A673 (cell line): ENCODE measurements at places on chromosomes 1 and 21. TPM values are rescaled to one million over a fixed set of nuclear protein-coding genes. Genes with fewer than 3 reads are reported as not detected.
A peak's percentile ranks its signal among the peaks of the same experiment; 100 is the strongest.

DNA sequence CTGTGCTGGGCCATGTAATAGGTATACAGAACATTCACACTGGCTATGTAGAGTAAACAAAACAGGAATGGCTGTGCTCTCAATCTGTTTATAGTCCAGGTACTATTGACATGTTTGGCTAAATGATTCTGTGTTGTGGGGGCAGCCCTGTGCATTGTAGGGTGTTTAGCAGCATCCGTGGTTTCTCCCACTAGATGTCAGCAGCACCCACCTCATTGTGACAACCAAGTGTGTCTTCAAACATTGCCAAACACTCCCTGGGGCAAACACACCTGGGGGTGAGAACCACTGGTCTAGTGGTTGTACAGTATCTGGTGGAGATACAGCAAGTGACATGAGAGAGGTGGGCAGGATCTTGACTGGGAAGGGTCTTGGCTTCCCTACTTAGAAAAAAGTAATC, 80.4 kb upstream of the SPATA6 start:
- peak; percentile 24 for DNase-seq
- H3K4me3 ChIP-seq: no peak overlapping the region
- H3K27me3 ChIP-seq: no peaks in the 10 kb centered on the region
- no peaks in the 10 kb centered on the region for H3K36me3 ChIP-seq

Gene ARMH1
- total RNA-seq: 0.26 and 0.87 TPM in 2 replicates

Gene FAM177B
- total RNA-seq: not detected in 2 replicates

- H3K4me1 ChIP-seq: peaks cover 38% of the 10 kb centered on the region
- H3K27me3 ChIP-seq: no peaks in the 10 kb centered on the region
- H3K27ac ChIP-seq: no peak overlapping the region
- H3K36me3 ChIP-seq: no peaks in the 10 kb centered on the region
- no peak overlapping the region for H3K4me3 ChIP-seq
- DNase-seq: no peak
Observed at GRCh38 chr1:9841460-9841859, 17.7 kb upstream of the CLSTN1 start.

DNA sequence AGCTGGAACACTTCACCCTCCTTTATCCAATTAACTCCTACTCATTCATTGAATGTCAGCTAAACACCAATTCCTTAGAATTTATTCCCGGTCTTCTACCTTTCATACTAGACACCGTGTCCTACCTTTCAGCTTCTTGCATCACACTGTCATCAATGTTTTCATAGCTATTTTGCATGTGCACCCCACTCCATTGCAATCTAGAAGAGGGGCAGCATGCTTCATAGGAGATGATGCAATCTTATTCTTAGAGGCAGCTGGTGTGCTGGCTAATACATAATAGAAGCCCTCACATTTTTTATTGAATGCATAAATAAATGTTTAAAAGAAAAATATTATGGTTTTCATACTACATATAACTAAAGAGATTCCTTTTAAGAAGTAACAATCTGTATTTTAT, 123.6 kb downstream of the DSCAM start:
- no peaks in the 10 kb centered on the region for H3K36me3 ChIP-seq
- no peak overlapping the region for H3K27ac ChIP-seq
- no peak overlapping the region for H3K4me3 ChIP-seq
- no peaks in the 10 kb centered on the region for H3K4me1 ChIP-seq

DNA sequence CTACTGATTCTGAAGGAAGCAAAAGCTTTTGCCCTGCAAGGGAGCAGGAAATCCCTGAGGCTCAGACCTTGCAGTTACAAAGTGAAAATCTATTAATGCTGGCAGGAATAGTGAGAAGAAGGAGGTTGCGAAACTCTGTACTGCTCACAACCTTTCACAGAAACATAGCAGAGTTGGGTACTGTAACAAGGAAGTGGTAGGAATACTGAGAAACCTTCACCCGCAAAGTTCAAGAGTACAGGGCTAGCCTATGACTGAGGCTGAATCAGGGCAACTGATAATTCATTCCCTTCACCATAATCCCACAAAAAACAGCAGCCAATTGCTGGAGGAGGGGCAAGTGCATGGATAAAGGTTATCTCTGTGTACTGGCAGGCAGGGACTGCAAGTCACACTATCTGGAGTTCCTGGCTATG, 23.9 kb upstream of the KCTD3 start:
- no peaks in the 10 kb centered on the region for H3K36me3 ChIP-seq
- H3K27ac ChIP-seq: no peak overlapping the region
- H3K27me3 ChIP-seq: peaks cover 22% of the 10 kb centered on the region
- no peaks in the 10 kb centered on the region for H3K4me1 ChIP-seq

DNA sequence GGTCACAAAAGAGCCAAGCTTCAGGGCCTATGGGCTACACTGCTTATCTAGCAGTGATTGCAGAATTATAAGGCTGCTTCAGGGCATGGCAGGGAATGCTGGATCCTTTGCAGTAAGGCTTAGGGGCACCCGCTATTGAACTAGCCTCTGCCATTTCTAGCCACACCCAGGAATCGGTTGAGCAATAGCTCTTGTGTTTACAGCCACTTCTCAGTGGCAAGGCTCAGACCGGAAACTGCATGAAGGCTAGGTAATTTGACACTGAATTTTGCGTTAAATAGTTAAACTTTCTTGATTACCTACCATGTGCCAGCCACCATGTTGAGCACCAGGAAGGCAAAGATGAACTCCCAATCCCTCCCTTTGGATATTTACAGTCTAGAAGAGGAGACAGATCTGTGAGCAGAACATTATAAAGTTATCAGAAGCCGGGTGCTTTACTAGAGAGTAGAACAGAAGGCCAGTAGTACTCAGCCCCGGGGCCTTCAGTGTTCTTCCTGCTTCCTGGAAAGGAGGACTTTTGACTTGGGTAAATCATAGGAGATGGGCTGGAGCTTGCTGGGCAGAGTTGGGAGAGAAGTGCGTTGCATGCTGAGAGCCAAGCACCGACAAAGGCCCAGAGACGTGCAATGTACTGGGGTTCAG, 98.6 kb upstream of the LPGAT1 start:
- H3K27me3 ChIP-seq: no peaks in the 10 kb centered on the region
- DNase-seq: peak; percentile 83
- H3K27ac ChIP-seq: no peak overlapping the region
- H3K4me3 ChIP-seq: no peak overlapping the region

DNA sequence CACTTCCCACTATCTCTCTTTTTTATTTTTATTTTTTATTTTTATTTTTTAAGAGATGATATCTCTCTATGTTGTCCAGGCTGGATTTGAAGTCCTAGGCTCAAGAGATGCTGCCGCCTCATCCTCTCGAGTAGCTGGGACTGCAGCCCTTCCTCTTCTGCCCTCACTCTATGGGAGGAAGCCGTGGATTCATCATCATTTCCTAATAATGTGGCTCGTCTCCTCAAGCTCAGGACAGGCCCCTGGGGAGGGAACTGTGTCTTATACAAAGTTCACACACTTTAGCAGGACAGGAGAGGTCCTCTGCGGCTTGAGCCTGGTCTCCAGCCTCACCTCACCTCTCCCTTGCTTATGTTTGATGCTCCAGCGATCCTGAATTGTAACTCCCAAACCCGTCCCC, 16.5 kb upstream of the IFFO2 start:
- no peaks in the 10 kb centered on the region for H3K36me3 ChIP-seq
- no peak for DNase-seq
- no peak overlapping the region for H3K27ac ChIP-seq
- no peaks in the 10 kb centered on the region for H3K27me3 ChIP-seq

- H3K27me3 ChIP-seq: no peaks in the 10 kb centered on the region
- no peaks in the 10 kb centered on the region for H3K4me1 ChIP-seq
- H3K4me3 ChIP-seq: no peak overlapping the region
- DNase-seq: no peak
Observed at GRCh38 chr1:96944432-96945092, 223.0 kb downstream of the PTBP2 start.

DNA sequence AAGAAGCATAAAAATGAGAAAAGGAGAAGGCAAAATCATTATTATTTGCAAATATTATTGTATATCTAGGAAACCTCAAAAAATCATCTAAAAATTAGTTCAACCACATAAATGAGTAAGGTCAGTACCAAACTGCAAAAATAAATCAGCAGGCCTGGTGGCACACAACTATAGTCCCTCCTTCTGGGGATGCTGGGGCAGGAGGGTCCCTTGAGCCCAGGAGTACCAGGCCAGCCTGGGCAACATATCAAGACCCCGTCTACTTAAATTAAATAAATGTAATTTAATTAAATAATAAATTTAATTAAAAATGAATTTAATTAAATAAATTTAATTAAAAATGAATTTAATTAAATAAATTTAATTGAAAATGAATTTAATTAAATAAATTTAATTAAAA, 40.3 kb upstream of the TRIM67 start:
- no peaks in the 10 kb centered on the region for H3K4me1 ChIP-seq
- H3K4me3 ChIP-seq: no peak overlapping the region
- peak; percentile 11 for DNase-seq
- H3K27me3 ChIP-seq: no peaks in the 10 kb centered on the region
- H3K36me3 ChIP-seq: no peaks in the 10 kb centered on the region
- H3K27ac ChIP-seq: no peak overlapping the region

Gene HSPB7
- not detected in 2 replicates for total RNA-seq

GRCh38 chr1:54476530-54477109, 70.4 kb upstream of the SSBP3 start:
- DNase-seq: no peak
- no peak overlapping the region for H3K4me3 ChIP-seq

- no peak overlapping the region for H3K27ac ChIP-seq
- no peak for DNase-seq
- no peaks in the 10 kb centered on the region for H3K36me3 ChIP-seq
- no peaks in the 10 kb centered on the region for H3K27me3 ChIP-seq
- H3K4me3 ChIP-seq: no peak overlapping the region
Observed at GRCh38 chr1:154838988-154839387, 31.1 kb downstream of the KCNN3 start.

- H3K4me3 ChIP-seq: no peak overlapping the region
- no peak for DNase-seq
- no peaks in the 10 kb centered on the region for H3K27me3 ChIP-seq
- no peak overlapping the region for H3K27ac ChIP-seq
- no peaks in the 10 kb centered on the region for H3K36me3 ChIP-seq
Observed at GRCh38 chr1:103109311-103109920, 1.1 kb upstream of the COL11A1 start.

GRCh38 chr1:58308206-58308605, 238.3 kb downstream of the OMA1 start:
- H3K4me1 ChIP-seq: peaks cover 23% of the 10 kb centered on the region
- no peak for DNase-seq
- H3K4me3 ChIP-seq: no peak overlapping the region
- H3K36me3 ChIP-seq: no peaks in the 10 kb centered on the region

DNA sequence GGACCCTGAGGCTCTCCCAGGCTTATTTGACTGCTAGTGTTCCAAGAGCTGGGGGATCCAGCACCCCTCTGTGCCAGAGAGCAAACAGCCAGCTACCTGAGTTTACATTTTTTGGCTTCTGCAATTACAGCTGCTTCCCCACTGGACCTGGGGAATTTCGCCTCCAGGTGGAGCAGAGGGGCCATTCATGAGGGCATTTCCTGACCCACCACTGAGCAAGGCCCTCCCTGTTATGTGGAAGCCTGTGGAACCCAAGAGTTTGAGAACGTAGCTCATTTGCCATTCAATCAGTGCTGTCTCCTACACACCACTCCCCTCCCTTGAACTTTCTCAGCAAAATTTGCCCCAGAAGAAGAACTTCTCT, 42.7 kb upstream of the TMEM51 start:
- no peaks in the 10 kb centered on the region for H3K36me3 ChIP-seq
- H3K27me3 ChIP-seq: no peaks in the 10 kb centered on the region
- H3K27ac ChIP-seq: no peak overlapping the region
- peaks cover 19% of the 10 kb centered on the region for H3K4me1 ChIP-seq
- no peak overlapping the region for H3K4me3 ChIP-seq

DNA sequence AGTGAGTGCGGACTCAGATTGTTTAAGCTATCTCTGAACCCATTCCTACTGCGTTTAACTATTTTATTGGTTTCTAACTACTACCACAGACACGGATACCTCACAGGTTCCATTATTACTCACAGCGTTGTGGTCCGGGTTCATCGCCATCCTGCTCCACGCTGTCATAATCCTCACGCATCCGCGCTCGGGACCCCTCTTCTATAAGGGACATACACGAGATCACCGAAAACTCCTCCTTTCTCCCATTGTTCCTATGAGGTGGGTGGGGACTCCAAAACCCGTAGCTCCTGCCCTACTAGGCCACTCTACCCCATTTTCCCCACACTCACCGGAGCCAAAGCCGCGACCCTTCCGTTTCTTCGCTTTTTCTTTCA, 610 bp downstream of the RBM8A start:
- H3K36me3 ChIP-seq: peaks cover 20% of the 10 kb centered on the region
- peak overlapping the region; percentile 95 for H3K27ac ChIP-seq
- no peaks in the 10 kb centered on the region for H3K27me3 ChIP-seq
- peak overlapping the region; percentile 68 for H3K4me3 ChIP-seq
- peaks cover 14% of the 10 kb centered on the region for H3K4me1 ChIP-seq
- DNase-seq: no peak
